Globus pallidus (tissue), 1 donor: ENCODE measurements at places on chromosomes 12 and 14.

- DNase-seq: no peak
Observed at GRCh38 chr12:89401433-89402058, 49.2 kb upstream of the DUSP6 start.

- DNase-seq: no peak
Observed at GRCh38 chr14:90678846-90679362, 137.3 kb downstream of the TTC7B start.

- no peak for DNase-seq
Observed at GRCh38 chr12:120199595-120200306, 1.2 kb downstream of the RPLP0 start.

DNA sequence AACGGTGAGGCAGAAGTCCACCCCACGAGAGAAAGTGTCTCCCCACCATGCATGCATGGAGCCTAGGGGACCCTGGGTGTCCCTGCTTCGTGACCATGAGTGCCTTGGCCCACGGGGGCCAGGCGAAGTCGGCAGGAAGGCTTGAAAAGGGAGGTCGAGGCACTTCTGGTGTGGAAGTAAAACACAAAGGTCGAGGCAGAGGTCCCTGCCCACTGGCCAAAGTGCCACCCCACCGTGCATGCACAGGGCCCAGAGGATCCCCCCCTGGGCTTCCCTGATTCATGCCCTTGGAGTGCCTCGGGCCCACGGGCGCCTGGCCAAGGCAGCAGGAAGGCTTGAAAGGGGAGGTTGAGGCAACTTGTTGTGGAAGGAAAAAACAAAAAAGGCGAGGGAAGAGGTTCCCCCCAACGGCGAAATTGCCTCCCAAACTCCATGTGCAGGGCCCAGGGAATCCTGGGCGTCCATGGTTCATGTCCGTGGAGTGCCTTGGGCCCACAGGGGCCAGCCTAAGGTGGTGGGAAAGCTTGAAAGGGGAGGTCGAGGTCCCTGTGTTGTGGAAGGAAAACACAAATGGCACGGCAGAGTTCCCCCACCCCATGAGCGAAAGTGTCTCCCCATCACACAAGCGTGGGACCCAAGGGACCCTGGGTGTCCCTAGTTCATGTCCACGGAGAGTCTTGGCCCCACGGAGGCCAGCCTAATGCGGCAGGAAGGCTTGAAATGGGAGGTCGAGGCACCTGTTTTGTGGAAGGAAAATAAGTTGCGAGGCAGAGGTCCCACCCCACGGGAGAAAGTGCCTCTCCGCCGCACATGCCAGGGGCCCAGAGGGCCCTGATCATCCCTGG, 372.1 kb downstream of the ALG10 start:
- DNase-seq: no peak

GRCh38 chr12:104928036-104928745, 29.9 kb downstream of the SLC41A2 start:
- no peak for DNase-seq

GRCh38 chr12:63301311-63301710, 150.3 kb upstream of the AVPR1A start:
- DNase-seq: no peak

DNA sequence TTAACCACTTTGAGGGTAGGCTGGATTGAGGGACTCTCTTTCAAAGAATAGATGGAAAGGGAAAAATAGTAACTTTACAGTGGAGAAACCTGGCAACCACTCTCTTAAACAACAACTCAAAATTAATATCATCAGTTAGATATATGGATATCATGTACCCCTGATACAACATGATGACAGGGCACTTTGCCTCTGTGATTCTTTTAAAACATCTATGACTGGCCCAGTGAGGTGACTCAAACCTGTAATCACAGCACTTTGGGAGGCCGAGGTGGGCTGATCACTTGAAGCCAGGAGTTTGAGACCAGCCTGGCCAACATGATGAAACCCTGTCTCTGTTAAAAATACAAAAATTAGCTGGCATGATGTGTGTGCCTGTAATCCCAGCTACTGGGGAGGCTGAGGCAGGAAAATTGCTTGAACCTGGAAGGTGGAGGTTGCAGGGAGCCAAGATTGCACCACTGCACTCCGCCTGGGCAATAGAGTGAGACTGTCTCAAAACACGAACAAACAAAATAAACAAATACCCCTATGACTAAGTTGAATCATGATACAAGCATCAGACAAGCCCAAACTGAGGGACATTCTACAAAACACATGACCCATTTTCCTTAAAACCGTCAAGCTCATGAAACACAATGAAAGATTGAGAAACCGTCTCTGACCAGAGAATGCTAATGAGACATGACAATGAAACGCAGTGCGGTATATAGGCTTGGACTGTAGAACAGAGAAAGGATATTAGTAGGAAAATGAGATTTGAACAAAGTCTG, 26.4 kb upstream of the SLC7A8 start:
- DNase-seq: no peak
